NCI-H524 treated with DMSO at 0.1 percent for 48 hours (cell line): ENCODE measurements at places on chromosomes 2 and 18.

- DNase-seq: no peak
Observed at GRCh38 chr2:94861308-94862152, 9.7 kb upstream of the TEKT4 start.

- DNase-seq: no peak
Observed at GRCh38 chr2:75277111-75277510, 77.8 kb upstream of the TACR1 start.

GRCh38 chr2:67671464-67672450, 274.6 kb downstream of the ETAA1 start:
- no peak for DNase-seq

DNA sequence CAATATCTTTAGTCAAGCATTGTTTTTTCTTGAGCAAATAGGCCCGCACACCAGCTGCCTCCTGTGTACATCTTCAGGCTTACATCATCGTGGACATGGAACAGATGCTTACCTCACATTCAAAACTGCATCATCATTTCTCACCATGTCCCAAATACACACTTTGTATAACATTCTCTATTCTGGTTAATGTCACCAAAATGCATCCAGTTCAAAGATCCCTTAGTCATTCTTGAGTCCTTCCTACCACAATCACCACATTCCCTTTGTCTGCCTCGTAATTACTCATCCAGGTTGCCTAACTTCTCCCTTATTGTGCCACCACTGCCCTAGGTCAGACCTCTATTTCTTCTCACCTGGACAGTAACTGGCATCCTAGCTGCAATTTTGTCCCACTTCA, 373.7 kb upstream of the GALNT5 start:
- DNase-seq: no peak

- DNase-seq: no peak
Observed at GRCh38 chr2:156896294-156896693, 361.2 kb upstream of the GALNT5 start.
